Stimulated activated CD8-positive, alpha-beta memory T cell treated with anti-CD3 and anti-CD28 coated beads, Interleukin-2, amount 100 ng/mL, for 1 hour (primary cell): ENCODE measurements at places on chromosomes 3 and 15.

- DNase-seq: no peak
These were observed 19.1 kb upstream of the FSTL1 start for GRCh38 chr3:120469882-120470301.

- DNase-seq: no peak
These were observed 17.7 kb downstream of the TOPAZ1 start for GRCh38 chr3:44259404-44259803.

DNA sequence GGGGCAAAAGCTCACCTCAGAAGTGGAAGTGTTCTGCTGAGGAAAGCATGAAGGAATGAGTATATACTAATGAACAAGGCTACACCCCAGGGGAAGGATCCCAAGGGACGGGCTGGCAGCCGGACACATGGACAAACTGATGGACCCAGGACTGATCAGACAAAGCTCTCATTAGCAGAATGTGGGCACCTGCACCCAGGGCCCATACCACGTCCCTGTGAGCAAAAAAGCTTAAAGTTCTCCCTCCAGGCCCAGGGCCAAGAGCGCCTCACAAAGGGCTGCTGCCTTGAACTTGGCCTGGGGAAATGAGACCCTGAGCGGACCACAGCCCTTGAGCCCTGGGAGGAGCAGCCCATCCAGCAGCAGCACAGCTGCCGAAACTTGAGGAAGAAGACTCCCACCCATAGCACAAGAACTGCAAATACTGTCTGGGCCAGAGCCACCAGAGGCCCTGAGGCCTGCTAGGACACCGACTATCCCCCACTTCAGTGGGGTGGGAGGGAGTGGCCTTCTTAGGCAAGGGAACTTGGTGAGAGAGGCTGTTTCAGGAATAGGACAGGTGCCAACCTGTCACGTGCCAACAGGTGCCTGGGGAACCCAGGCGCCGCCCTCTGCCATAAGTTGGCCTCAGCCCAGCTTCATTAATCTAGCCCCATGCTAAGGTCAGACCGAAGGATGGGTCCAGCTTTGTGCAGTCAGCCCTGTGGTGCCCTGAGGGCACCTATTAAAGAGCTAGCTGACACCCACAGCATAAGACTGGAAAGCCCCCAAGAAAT, 2.3 kb upstream of the GMPPB start:
- no peak for DNase-seq

DNA sequence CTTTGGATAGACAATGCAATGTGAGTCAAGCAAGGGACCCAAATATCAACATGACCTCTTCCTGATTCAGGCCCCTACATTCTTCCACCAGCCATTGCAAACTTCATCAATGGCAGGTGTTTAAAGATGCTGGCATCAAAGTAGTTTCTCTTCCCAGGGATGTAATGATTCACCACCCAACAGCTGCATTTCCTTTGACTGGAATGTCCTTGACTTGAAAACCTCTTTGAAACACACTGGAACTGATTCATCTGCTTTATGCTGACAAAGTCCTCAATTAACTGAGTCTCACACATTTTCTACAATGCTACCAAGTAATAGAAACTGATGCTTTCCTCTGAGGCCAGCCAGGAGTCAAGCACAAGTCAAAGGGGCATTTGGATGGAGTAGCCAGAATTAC, 385.5 kb downstream of the GBE1 start:
- DNase-seq: no peak

DNA sequence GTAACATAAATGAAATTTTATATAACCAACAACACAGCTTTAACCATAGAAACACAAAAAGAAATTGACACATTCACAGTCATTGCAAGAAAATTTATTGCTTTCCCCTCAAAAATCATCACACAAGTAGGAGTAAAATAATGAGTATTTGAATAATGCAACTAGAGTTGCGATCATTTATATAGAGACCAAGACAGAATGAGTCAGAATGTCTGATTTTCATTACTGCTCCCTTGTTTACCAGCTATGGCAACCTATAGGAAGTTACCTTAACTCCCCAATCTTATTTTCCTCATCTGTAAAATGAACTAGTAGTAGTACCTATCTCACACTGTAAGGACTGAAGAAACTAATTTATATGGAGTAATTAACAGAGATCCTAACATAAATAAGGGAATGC, 105.4 kb upstream of the CTDSPL start:
- DNase-seq: no peak

DNA sequence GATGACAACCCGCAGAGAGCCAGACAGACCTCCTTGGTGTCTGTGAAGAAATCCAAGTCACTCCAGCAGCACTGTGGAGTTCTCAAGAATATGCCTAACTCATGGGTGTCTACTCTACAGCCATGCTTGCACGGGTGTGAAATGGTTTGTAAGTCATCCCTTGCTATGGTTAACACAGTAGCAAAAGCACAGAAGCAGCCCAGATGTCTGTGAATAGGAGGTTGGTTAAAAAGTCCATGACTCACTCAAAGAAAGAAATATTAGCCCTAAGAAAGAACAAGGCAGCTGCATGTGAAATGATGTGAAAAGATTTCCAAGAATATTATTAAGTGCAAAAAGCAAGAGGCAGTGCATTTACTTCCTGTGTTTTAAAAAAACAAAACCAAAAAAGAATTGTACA, 12.1 kb upstream of the LIMD1 start:
- DNase-seq: no peak

GRCh38 chr15:77481670-77482069, 61.0 kb downstream of the HMG20A start:
- DNase-seq: no peak

DNA sequence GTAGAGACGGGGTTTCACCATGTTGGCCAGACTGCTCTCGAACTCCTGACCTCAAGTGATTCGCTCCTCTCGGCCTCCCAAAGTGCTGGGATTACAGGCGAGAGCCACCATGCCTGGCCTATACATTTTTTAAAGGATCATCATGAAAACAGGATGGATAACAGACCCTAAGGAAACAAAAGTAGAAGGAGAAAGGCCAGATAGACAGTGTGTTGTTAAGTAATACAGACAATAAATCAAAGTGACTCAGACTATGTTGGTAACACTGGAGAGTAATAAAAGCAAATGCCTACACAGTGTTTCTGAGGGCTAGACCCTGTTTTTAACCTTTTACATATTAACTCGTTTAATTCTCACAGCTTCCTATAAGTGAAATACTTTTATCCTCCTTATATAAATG, 133.8 kb upstream of the MCTP2 start:
- DNase-seq: no peak

GRCh38 chr3:4577721-4578120, 84.6 kb downstream of the ITPR1 start:
- DNase-seq: no peak

DNA sequence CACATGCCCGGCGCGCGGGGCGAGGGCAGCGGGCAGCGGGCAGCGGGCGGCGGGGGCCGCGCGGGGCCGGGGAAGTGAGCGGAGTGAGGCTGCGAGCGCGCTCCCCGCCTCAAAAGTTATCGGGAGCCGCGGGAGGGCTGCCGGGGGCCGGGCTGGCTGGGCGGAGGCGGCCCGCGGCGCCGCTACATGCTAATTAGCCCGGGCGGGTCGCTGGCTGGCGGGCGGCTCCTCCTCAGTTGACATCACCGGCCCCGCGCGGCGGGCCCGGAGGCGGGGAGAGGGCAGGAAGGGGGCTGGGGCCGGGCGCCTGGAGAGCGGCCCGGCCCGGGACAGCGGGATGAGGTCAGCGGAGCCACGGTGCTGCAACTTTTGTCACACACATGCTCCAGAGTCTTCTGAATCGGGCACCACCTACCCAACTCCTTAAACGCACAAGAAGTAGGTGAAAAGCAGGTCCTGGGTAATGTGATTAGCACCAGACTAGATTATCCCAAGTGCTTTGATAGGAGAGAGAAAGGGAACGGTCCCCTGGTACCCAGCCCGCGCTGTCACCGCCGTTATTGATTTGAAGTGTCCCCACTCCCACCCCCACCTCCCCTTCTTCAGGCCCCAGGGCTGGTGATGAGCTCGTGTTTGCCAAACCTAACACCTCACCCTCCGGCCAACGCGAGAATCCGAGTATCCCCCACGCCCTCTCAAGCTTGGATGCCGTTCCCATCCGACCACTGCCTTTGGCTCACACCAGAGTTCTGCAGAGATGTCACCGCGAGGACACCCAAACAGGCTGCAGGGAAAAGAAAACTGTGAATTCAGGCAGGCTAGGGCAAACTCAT, at the start of gene HEG1:
Gene HEG1 (minus strand): TSS at position 85 of the 833 bp plus-strand sequence. CDS start 107 bp downstream, outside the sequence.
- peak; percentile 51 for DNase-seq

DNA sequence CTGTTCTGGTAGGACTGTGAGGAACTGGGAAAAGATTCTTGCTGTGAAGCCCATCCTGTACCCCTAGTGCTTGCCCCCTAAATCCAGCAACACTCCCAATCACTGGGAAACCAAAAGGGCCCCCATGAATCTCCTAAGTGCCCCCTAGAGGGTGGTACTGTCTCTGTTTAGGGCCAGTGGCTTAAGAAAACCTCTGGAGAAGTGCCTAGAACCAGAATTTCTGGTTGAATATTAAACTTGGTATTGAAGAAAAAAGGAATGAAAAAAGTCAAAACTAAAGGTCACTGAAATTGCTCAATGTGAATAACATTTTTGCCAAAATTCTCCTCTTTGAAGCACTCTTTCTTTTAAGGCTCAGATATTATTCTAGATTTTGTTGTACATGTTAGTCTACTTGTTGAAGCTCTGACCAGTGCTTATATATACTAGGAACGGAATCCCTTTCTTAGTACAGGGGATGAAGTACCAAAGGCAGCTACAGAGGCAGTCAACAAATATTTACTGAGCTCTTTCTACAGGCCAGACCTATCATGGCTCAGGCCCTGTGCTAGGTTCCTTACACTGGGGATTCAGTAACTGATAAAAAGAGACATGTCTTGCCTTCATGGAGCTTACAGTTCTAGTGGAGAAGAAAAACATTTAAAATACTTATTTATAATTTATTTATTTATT, 138.8 kb downstream of the MYLK start:
- DNase-seq: no peak

DNA sequence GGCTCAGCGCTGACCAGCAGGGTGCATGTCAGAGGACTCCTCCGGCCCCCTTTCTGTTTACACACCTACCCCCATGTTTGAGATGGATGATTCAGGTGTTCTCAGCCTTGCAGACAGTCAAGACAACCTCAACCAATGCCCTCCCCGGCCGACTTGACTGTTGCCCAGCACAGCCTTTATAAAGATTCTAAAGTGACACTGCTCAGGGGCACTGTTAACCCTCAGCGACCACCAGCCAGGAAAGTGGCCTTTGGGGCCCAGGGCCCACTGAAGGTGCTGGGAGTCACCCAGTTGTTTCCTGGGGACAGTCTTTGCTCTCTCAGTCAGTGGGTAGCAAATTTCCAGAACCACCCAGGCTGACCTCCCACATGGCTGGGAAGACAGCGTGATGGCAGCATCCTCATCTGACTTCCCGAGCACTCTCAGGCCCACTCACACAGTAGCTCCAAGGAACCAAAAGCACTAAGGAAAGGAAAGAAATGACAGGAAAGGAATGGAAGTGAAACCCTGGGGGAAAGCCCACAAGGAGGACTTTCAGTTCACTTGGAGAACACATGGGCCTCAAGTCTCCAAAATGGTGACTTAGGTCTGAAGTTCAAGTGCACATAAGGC, 128.4 kb downstream of the ASB7 start:
- DNase-seq: no peak

- no peak for DNase-seq
These were observed 1.8 kb downstream of the CLDN18 start for GRCh38 chr3:138011722-138012121.
